Lung (tissue), 17 donors: ENCODE measurements at places on chromosomes 7 and 10.

GRCh38 chr7:40709062-40709964, 574.5 kb downstream of the SUGCT start:
- DNase-seq = no peak

- DNase-seq = no peak
Observed at GRCh38 chr7:1678081-1678543, 8.0 kb downstream of the ELFN1 start.

GRCh38 chr7:24073651-24074420, 210.2 kb upstream of the NPY start:
- no peak for DNase-seq

- no peak for DNase-seq
Observed at GRCh38 chr7:46162609-46163008, 241.5 kb upstream of the IGFBP3 start.

GRCh38 chr10:69835875-69836730, 34.4 kb downstream of the COL13A1 start:
- peak; percentile 61 for DNase-seq

- DNase-seq = peak; percentile 65
Observed at GRCh38 chr10:91909117-91909677, at the start of gene FGFBP3. Gene FGFBP3, minus strand, starts transcription at chr10:91909486. Its CDS starts 517 bp downstream, at chr10:91908969.

- no peak for DNase-seq
Observed at GRCh38 chr7:132869166-132869861, 212.6 kb downstream of the CHCHD3 start.

DNA sequence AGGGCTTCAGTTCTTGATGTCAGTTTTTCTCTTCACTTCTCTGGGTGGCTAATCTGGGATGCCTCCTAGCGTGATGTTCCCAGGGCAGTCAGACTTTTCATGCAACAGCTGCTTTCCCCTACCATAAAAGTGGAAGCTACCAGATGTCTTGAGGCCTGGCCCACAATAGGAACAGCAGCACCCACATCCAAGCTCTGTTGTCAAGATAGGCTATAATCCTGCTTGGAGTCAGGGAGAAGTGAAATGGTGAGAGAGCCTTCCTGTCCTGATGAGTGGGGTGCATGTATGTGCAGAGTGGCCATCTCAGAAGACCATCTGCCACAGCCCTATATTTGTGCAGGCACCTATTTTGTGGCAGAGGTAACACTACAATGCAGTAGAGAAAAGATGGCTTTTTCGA, 108.0 kb downstream of the HTR5A start:
- no peak for DNase-seq
